Activated effector memory CD4-positive, alpha-beta T cell treated with anti-CD3 and anti-CD28 coated beads, Interleukin-2, amount 50 U/mL, for 16 hours (primary cell): ENCODE measurements at places on chromosomes 16 and 17.

- no peak for DNase-seq
Observed at GRCh38 chr16:4609200-4610010, 5.3 kb downstream of the UBALD1 start.

DNA sequence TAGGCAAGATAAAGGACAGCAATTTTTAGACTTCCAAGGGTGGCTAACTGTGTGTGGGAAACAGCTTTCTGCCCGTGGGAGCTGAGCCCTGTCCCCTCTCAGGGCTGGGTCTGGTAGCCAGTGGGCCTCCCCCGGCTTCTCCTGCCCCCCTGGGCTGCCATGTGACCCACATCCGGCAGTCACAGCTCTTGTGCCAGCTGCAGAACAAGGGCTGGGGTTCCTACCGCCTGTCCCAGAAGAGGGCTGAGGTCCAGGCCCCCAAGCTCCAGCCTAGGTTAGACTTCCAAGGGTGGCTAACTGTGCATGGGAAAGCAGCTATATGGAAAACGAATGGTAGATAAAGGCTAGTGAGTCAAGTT, 6.1 kb downstream of the GAST start:
- no peak for DNase-seq

GRCh38 chr17:6941989-6942388, 53.9 kb upstream of the ALOX12 start:
- no peak for DNase-seq

- no peak for DNase-seq
Observed at GRCh38 chr17:57648720-57649119, 96.4 kb downstream of the CCDC182 start.

DNA sequence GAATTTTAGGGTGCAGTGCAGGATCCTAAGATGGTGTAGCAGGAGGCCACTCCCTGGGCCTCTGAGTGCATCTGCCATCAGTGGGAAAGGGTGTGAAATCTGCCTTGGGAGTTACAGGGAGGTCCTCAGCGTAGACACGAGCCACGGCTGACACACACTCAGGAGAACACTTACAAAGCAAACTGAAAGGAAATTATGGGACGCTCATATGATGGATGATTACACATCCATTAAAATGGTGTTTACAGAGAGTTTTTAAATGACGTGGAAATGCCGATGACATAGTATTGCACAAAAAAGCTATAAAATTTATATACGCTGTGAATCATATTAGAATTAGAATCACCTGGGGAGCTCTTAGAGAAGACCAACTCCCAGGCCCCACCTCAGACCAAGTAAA, 175.2 kb downstream of the CCDC182 start:
- no peak for DNase-seq

- no peak for DNase-seq
Observed at GRCh38 chr17:30590081-30590733, 113.0 kb downstream of the GOSR1 start.

DNA sequence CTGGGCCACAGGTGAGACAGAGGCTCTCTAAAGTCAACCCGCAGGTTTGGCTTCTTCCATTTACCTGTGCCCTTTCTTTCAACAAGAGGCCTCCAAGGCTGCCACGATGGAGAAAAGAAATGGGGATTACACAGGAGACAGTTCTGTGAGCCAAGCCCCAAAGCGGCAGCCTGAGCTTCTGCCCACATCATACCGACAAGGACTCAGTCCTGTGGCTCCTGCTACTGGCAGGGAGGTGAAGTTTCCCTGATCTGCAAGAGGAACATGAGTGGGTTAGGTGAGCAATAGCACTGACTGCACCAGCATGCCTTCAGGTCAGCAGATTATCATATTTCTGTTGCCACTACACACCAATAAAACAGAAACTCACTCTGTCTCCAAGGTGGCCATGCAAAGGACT, 800.0 kb downstream of the KCNJ18 start:
- DNase-seq: no peak

- DNase-seq: no peak
Observed at GRCh38 chr17:56603486-56604238, 10.2 kb downstream of the NOG start.

DNA sequence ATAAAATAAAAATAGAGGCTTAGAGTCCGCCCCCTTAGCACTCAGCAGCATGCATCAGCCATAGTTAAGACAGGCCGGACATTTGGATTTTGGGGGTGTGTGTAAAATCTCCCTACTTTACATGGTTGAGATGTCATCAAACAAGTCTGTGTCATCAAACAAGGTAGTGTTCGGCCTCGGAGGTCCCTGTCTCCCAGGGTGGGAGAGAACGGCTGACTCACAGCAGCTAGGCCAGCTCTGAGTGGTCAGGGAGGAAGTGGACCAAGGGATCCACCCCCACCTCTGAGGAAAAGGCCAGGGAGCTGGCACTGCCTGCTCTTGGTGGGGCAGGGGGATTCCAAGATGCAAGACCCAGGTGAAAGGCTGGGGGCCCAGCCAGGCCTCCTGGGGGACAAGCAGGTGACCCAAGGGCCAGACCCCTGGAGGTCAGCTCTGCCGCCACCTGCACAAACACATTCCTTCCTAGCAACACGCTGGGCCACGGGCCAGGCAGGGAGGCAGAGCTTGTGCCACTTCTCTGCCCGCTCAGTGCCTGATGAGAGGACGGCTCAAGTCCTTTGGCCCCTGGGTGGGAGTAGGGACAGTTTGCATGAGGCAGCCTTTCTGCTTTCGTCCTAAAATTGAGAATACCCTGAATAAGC, 28.5 kb downstream of the KIFC3 start:
- no peak for DNase-seq

DNA sequence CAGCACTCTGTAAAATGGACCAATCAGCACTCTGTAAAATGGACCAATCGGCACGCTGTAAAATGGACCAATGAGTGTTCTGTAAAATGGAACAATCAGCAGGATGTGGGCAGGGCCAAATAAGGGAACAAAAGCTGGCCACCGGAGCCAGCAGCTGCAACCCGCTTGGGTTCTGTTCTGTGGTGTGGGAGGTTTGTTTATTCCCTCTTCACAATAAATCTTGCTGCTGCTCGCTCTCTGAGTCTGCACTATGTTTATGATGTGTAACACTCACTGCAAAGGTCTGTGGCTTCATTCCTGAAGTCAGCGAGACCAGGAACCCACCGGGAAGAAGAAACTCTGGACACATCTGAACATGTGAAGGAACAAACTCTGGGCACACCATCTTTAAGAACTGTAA, 20.5 kb downstream of the TMEM100 start:
- no peak for DNase-seq
